ENCODE measurements at places on chromosomes 3 and 15. TPM values are rescaled to one million over a fixed set of nuclear protein-coding genes. Genes with fewer than 3 reads are reported as not detected.

CCDC13 gene
- total RNA-seq = 1.1 TPM

DNA sequence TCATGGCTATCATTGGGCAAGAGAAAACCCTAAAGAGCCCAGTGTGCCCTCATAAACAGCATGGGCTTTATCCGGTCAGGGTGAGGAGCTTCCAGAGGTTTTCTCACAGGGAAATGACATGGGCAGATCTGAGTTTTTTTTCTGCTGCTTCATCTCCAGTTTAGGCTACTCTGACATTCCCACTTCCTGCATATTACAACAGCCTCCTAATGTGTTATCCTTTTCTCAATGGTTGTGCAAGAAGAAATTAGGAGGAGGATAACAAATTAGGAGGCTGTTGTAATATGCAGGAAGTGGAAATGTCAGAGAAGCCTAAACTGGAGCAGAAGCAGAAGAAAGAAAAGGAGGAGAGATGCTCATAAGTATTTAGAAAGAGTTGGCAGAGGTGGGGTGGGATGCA, 175.6 kb downstream of the MTHFS start:
- no peak for DNase-seq

POTEB gene
- not detected for total RNA-seq

- no peak for DNase-seq
Observed at GRCh38 chr15:39852250-39852649, 67.8 kb downstream of the GPR176 start.

DNA sequence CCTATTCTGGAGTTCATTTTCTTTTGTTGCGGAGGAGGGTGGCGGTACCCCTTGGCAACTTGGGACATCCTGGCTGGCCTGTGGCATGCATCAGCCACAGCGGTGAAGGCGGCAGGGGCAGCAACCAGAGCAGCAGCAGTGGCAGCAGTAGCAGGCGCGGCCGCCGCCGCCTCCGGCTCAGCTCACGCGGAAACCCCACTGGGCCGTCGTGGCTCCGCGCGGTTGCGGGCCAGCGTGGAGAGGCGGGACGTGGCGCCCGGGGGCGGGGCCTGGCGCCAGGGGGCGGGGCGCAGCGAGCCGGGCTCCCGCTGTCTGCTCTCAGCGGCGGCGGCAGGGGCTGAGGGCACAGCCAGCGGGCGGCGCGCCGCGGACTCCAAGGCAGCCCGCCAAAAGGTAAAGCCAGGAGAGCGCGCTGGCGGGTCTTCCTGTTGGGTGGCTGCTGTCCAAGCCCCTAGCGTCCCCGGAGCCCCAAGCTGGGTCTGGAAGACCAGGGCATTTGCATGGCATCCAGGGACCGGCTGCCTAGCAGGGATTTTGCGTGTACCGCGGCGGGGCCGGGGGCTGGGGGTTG, 334.4 kb upstream of the THRB start:
- DNase-seq = peak; percentile 34

DNA sequence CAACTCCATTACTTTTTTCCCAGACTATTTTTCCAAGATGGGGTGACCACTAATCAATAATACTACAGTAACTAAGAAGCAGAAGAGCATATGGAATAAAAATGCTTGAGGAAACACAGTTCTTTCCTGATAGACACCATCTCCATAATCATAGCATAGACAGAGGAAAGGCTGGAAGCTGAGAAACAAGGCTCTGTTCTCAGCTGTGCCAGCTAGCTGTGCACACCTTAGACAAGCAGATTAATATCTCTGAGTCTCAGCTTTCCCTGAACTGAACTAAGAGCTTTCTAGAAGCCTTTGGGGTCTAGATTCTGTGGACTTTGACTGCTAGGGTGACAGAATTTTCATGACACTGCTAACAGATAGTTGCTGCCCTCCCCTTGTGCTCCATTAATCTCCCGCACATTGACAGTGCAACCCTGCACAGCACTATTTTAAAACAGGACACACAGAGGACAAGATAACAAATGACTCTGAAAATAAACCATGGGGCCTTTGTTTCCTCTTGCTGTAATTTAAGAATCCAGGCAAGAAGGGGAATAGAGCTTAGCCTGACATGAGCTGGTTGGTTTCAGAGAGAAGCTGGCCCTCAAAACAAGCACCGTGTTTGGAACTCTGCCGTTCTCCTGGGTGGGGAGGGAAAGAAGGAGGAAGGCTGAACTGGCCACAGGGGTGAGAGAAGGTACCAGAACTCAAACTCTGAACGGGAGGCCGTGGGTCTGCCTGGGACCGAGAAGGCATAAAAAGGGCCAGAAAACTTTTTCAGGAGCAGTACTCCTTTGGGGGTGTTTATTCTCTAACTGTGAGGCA, 67.4 kb downstream of the ATP13A5 start:
- no peak for DNase-seq

SMCO1 gene
- total RNA-seq = not detected

- no peak for DNase-seq
Observed at GRCh38 chr3:49248840-49249227, 28.2 kb downstream of the C3orf62 start.

ZNF106 gene
- total RNA-seq = 25.6 TPM

DNA sequence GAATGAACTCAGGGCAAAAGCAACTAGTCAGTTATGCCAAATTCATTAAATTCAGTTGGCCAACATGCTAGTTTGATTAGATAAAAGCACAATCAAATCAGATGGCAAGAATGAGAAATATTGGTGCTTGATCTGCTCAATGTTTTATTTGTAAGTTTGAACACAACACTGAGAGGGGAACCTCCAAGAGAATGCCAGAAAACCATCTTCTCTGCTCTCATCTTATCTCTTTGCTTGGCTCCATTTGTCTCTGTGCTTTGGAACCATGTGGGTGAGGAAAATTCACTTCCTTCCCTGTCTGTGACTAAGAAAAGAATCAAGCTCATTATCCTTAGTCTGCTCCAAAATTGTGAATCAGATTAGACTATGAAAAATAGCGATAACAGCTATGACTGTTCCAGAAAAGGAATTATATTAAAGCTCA, 43.6 kb upstream of the DCBLD2 start:
- DNase-seq = no peak

- DNase-seq = no peak
Observed at GRCh38 chr3:151331696-151332095, 2.3 kb upstream of the P2RY13 start.

CPNE9 gene
- 0.81 TPM for total RNA-seq

TRIM71 gene
- total RNA-seq = 0.81 TPM
